ENCODE measurements at places on chromosomes 4 and X. TPM values are rescaled to one million over a fixed set of nuclear protein-coding genes. Genes with fewer than 3 reads are reported as not detected.

TEX11 gene
- not detected for total RNA-seq

NHS gene
- total RNA-seq = 2.4 TPM

VCX3A gene
- total RNA-seq = not detected

CLGN gene
- total RNA-seq = 4.2 TPM

DUSP21 gene
- total RNA-seq = not detected

BMP15 gene
- not detected for total RNA-seq

PRSS12 gene
- total RNA-seq = 0.44 TPM

Measured in A549 treated with GW870086 at 1 μM for 4 hours (cell line).